Right lung (tissue), 10 donors: ENCODE measurements at places on chromosomes 3 and 15.

GRCh38 chr3:181956122-181956521 is 244.4 kb downstream of the SOX2 start:
- DNase-seq: no peak

DNA sequence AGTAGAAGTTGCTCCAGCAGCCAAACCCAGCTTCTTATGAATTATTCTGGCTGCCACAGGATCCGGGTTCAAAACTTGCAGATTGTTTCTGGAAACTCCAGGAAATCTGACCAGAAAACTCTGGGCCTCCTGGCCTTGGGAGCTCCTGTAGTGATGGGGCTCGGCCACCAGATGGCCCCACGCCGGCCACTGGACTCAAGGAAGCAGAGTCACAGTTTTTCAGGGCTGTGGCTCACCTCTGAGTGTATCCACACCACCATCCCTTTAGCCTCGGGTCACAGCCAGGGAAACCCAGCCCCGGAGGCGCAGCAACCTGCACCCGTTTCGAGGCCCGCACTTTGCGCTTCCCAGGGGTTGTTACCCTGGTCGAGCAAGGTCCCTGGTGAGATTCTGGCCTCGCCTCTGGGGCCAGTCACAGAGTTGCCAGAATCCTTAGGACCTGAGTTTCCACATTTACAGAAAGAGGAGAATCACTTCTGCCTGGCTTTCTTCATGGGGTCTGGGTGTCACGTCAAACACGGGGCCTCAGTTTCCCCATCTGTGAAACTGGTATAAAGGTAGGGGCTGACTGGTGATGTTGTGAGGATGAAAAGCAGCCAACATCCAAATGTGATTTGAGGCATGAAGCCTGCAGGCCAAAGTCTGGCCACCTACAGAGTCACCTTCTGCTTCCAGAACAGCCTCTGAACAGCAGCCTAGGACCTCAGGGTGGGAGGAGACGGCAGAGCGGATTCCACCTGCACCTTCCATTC is 53.5 kb upstream of the LCTL start:
- DNase-seq: peak; percentile 55

GRCh38 chr3:41101231-41101630 is 98.1 kb upstream of the CTNNB1 start:
- no peak for DNase-seq

DNA sequence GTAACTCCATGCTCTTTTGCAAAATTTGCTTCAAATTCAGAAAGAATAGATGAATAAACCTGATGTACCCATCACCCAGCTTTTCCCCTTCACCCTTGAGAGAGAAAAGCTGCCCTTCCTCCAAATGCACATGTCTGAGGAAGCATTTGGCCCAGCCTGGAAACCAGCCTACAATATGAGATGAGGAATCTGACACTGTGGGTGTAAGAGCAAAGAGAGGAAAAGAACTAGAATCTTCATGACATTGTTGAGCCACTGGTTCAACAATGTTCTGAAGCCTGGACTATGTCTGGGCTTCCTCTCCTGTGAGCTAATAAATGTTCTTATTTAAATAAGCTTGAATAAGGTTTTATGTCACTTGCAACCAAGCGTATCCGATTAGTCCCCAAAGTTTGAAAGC is 18.7 kb upstream of the DCBLD2 start:
- no peak for DNase-seq

- no peak for DNase-seq
Measured at GRCh38 chr15:73075160-73075859, 23.0 kb downstream of the NEO1 start.

- DNase-seq: peak; percentile 39
Measured at GRCh38 chr15:77497942-77498361, 77.3 kb downstream of the HMG20A start.

DNA sequence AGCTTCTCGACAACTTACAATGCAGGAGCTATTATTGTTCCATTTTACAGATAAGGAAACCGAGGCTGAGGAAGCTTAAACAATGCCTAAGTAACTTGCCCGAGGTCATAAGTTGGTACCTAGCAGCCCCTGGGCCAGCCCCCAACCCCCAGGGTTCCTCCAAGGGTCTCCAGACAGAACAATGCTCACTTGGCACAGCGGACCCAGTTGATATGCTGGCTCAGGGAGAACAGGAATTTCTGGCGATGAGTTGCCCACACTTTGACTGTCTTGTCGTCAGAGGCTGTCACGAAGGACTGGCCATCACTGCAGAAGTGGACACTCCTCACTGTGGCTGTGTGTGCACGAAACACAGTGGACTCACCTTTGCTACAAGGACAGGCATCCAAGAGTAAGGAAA is 5.2 kb downstream of the POC1A start:
- no peak for DNase-seq

DNA sequence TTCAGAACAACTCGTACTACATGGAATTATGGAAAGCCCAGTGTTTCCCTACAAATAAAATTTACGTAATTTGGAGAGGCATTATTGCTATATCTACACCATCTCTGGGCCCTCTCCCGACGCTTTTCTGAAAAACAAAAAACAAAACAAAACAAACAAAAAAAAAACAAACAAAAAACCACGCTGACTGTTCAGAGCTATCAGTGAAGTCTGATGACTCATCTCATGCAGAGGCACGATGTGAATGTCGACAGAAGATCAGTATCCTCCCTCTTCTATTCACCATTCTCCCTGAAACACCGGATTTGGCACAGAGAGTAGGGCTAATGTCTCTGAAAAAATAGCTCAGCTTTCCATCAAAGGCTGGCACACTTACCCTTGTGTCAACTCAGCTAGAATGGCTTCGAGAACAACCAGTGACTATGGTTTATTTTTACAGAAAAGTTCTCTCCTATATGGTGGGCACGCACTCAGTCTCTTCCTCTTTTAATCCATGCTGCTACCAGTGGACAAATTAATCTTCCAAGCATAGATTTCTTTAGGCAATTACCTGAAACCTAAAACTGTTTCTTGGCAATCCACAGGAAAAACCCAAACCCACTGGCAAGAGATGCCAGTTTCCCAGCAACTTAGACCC is 1.5 kb downstream of the CRBN start:
- no peak for DNase-seq

- DNase-seq: no peak
Measured at GRCh38 chr3:103786296-103786695, 1351.5 kb downstream of the ZPLD1 start.

GRCh38 chr3:50261505-50261904 is 7.4 kb upstream of the SEMA3B start:
- no peak for DNase-seq

DNA sequence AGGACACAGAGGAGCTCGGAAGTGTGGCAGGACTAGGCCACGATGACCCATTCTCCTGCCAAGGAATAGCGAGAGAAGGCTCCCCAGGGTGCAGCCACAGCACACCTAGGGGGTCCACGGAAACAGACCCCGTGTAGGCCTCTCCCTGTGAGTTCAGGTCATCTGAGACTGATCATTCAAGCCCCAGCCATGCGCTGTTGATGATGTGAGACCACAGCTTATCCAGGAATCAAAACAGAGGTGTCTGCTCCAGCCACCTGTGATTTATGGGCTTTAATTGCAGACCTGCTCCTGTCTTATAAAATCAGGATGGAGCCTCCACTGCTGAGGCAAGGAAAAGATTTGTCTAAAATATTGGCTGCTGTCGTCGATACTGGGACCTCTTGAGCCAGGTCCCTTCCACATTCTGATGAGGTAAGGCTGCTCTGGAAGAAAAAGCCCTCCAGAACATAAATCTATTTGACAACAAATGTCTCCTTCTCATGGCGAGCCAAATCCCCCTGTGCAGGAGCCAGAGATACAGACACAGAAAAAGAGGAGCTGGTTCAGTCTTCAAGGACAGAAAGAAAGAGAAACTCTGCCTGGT is 186.7 kb downstream of the TJP1 start:
- no peak for DNase-seq

DNA sequence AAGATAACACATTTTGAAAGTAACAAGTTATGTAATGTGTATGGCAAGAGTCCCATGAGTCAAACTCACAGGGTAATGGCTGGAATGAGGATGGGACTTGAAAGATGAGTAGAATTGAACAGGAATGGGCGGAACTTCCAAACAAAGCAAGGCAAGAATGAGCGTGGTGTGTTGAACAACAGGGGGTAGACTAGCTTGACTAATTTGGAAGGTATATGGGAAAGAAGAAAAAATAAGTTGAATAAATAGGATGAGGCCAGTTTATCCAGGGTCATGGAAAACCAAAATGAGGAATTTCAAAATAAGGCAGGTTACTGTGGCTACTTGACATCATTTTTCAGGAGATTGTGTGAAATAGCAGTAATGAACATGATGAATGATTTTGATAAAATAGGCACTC is 2.5 kb upstream of the DPH6 start:
- DNase-seq: no peak

- DNase-seq: no peak
Measured at GRCh38 chr3:10344147-10344943, 23.4 kb upstream of the SEC13 start.

GRCh38 chr3:15298504-15298903 is 33.9 kb downstream of the SH3BP5 start:
- DNase-seq: no peak

GRCh38 chr15:74548241-74548640 is 7.2 kb downstream of the ARID3B start:
- DNase-seq: peak; percentile 54

DNA sequence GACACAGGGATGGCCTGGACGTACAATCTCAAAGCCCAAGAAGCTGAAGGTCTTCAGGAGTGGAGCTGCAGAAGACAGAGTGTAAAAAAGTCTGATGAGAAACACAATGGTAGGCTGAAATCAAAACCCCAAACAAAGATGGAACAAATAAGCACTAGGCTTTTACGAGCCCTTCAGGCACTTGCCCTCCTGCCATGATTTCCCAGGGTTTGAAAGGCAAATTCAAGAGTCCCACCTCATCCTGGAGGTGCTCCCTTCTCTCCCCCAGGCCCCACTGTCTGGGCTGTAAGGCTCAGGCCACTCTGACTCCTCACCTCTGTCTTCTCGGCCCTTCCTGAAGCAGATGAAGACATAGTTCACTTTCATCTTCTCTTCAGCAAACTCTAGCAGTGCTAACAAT is 86.6 kb downstream of the RBPMS2 start:
- no peak for DNase-seq

GRCh38 chr3:43854916-43855315 is 164.2 kb downstream of the ABHD5 start:
- DNase-seq: no peak

- DNase-seq: no peak
Measured at GRCh38 chr15:34865531-34865930, 70.2 kb upstream of the ACTC1 start.

DNA sequence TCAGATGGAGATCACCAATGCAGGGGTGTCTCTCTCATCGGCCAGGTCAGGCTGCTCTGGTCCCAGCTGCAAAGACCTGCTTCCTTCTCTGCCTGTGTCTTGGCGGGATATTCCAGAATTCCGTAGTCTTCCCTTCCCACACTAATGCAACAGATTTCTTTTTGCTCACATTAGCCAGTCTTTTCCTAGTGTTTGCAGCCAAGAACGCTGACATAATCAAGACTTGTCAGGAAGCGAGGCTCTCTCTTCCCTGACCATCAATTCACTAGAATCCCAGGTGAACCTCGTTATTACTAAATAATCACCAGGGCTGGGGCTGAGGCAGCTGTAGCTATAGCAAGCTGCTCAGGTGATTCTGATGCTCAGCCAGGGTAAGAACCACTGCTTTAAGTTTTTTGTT is 43.2 kb upstream of the ACKR4 start:
- no peak for DNase-seq

DNA sequence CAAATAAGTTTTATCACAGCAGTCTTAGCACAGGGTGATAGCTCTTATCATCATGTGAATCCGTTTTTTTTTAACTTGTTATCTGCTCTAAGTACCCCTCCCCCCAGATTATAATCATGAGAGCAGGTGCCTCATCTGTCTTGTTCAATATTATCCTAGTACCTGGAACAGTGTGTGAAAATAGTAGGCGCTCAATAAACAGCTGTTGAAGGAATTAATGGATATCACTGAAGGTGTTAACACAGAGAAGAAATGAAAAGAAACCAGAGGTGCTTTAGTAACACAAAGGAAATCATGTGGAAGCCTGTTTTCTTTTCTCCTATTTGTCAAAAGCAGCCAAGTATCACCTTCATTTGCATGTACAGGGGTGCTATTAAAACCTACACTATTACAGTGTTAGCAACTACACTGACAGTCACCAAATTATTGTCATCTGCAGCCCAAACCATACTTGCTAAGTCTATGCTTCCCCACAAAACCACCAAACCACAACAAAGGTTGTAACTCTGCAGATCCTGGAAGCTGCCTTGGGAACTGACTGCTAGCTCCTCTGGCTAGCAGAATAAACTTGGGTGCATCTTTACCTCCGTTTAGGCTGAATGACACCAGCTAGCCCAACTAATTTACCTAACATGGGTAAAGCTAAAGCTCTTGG is 2.9 kb downstream of the XPC start:
- no peak for DNase-seq

DNA sequence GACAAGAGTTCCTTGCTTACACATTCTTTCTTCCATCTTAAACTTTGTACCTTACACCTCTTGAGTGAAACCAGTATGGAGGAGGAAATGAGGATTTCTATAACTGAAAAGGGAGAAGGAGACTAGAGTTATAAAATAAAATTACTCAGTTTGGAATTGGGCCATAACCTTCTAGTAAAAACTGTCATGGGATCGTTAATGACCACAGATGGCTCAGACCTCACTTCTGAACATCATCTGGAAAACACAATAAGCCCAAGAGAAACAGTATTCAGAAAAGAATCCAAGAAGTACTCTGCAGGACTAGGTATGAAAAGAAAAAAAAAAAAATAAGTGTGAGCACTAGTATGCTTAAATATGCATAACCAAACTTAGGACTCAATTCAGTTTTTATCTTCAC is 12.1 kb downstream of the GAP43 start:
- no peak for DNase-seq
